GM19239 (cell line): ENCODE measurements at places on chromosomes 11 and 22.

- no peak for DNase-seq
These were observed 22.0 kb downstream of the ST14 start for GRCh38 chr11:130181295-130182272.

- no peak for DNase-seq
These were observed 72.6 kb downstream of the DEPDC5 start for GRCh38 chr22:31826443-31826842.

- DNase-seq, result no peak
These were observed 14.0 kb upstream of the FLRT1 start for GRCh38 chr11:64021757-64022093.

DNA sequence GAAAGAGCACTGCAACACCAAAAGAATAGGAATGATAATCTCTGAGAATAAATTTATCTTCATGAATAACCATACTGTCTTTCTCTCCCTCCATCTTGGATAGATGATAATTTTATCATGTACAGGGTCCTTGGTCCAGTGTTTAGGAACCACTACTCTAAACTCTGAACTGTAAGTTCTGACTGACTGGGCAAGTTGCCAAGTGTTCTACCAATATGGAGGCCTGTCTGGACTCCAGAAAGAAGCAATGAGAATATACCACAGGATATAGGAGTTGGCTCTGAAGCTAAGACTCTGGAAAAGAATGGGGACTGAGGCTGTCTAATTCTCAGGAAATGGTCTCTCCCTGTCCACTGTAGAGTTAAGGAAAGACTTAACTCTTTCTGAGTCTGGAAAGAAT lies 1.5 kb downstream of the FHIP1B start:
- DNase-seq, result no peak

DNA sequence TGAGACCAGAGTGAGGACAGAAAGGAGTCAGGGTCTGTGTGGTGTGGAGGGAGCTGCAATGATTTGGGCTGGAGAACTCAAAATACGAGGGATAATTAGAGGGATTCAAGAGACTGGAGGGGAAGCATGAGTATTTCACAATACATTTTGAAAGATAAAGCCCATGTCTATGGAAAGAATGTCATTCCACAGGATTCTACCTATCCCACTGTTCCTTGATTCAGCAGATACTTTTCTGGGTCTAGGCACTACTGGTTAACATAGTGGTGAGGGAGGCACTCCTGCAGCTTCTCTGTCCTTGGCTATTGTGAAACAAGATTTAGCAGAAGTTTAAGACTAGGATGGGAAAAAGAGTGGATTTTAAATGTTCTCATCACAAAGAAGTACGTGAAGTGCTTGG lies 72.9 kb upstream of the RASSF10 start:
- DNase-seq, result no peak

- DNase-seq, result no peak
These were observed 98.0 kb downstream of the PRR5L start for GRCh38 chr11:36394056-36394455.

- DNase-seq, result peak; percentile 51
These were observed 2.6 kb upstream of the HPX start for GRCh38 chr11:6443269-6444003.

DNA sequence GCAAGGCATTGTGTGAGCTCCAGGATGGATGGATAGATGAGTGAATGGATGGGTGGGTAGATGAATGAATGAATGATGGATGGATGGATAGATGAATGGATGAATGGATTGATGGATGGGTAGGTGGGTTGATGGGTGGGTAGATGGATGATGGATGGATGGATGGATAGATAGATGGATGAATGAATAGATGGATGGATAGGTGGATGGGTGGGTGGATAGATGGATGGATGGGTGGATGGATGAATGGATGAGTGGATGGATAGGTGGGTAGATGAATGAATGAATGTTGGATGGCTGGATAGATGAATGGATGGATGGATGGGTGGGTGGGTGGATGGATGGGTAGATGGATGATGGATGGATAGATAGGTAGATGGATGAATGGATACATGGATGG lies 33.5 kb downstream of the DHCR7 start:
- no peak for DNase-seq

GRCh38 chr11:81002374-81002773 lies 1561.5 kb upstream of the TENM4 start:
- DNase-seq, result no peak

DNA sequence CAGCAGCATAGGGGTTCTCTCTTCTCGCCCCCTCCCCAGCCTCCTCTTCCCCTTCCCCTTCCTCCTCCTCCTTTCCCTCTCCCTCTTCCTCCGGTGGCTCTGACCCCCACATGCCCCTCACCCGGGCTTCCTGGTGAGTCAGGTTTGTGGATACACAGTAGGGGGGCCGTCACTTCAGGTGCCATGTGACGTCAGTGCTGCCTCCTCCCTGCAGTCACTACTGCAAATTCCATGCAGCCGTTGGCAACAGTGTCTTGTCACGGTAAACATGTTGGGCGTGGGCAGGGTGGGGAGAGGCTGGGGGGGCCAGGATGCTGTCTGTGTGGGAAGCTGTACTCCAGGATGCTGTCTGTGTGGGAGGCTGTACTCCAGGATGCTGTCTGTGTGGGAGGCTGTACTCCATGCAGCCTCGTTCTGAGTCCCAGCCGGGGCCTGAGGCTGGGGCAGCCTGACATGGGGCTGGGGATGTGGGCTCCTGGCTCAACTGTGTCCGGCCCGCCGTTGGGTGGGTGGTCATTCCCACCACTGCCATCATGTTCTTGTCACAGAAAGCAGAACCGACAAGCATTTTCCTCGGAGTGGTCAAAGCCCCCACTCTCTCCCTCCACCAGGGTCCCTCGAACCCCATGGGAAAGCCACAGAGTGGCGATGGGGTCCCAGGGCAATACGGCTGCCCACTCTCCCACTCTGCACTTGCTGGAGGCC lies 2.4 kb upstream of the MUC2 start:
- DNase-seq, result no peak

DNA sequence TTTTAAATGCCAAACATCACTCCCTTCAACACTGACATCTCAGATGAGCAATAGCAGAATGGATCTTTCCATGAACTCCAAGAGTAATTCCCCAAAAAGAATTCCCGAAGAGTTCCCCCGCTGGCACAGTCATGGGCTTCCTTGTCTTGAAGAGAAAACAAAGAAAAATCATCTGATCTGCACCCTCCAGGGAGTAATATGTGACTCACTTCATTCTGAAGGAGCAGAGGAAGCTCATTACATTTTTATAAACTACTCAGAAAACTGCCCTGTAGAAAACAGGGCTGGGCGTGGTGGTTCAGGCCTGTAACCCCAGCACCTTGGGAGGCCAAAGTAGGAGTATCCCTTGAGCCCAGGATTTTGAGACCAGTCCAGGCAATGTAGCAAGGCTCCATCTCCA lies 35.7 kb downstream of the CELSR1 start:
- DNase-seq, result no peak

DNA sequence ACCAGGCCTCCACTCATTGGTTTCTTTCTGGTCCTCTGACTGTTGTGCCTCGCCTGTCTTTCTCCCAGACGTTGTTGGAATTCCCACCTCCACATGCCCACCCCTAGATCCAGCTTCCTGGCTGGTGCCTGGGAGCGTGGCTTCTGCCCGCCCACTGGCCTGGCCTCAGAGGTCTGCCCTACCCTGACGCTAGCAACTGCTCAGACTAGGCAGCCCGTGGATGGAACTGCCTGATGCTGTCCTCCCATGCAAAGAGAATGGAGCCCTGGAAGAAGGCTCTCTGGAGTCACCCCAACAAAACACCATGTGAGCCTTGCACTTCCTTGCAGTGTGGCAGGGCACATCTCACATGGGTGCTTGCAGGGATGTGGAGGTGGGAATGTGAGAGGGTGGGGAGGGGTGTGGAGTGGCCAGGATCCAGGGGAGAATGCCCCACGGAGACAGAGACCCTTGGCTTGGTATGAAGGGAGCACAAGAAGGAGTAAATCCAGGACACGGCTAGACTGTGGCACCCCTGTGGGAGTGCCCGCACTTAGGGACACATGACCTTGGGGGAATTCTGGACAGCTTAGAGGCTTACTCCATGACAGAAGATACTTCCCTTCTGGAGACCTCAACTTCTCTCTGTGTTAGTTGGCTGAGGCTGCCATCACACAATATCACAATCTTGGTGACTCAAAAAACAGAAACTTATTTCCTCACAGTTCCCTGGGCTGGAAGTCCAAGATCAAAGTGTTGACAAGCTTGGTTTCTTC lies 22.5 kb upstream of the ADA2 start:
- DNase-seq, result no peak

DNA sequence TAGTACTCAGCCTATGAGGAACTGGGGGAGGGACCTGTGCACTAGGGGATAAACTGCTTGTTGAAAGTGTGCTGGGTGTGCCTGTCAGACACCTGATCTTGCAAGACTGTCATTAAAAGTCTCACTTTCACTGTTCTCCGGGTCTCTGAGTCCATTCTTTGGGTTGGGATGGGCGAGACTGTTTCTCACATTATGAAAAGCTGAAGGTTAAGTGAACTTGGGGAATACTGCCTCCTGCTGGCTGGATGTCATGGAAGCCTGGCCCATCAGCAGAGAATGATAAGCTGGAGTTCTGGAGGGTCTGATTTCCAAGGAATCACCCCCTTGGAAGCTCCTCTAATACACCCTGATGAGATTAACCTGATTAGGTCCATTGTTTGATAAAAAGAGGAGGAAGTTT lies 9.0 kb upstream of the VPREB1 start:
- DNase-seq, result peak; percentile 59

DNA sequence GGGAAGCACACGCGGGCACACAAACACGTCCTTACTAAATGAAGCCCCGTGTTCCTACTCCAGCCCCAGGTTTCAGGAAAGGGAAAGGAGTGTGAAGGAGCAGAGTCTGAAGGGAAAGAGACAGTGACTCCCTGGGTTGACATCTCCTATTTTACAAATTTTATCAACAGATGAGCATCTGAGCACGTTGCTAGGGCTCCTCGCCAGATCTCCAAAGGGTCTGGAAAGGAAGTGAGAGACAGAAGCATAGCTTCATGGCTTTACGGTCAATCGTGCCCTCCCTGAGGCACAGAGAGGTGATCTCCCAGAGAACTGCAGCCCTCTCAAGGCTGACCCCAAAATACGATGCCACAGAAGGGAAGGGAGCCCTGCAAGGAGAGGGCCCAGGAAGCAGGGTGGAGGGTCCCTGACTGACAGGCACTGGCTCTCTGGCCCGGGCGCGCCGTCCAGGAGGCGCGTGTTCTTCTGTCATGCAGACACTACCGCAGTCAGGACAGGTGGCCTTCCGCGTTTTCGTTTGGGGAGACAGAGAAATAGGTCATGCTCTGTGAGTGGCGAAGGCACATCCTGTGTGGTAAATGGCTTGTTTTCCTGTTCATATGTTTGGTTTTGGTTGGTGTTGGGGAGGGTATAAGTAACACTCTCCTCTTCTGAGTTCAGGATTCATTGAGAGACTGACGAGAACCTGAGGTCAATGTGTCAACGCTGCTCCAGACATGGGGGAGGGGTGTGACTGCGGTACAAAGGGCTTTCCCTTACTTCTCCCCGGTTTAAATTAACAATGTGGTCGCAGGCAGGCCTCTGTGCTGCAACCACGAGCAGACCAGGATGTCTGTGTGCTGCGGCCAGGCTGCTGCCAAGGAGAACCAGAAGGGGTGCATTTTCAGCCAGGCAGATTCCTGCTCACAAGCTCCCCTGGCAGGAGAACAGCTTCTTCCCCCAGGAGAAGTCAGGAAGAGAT lies 813.3 kb downstream of the OPCML start:
- DNase-seq, result no peak

GRCh38 chr11:68051191-68052136 lies 12.6 kb downstream of the TCIRG1 start:
- DNase-seq, result no peak

GRCh38 chr22:50001388-50002231 lies 11.0 kb downstream of the IL17REL start:
- no peak for DNase-seq

DNA sequence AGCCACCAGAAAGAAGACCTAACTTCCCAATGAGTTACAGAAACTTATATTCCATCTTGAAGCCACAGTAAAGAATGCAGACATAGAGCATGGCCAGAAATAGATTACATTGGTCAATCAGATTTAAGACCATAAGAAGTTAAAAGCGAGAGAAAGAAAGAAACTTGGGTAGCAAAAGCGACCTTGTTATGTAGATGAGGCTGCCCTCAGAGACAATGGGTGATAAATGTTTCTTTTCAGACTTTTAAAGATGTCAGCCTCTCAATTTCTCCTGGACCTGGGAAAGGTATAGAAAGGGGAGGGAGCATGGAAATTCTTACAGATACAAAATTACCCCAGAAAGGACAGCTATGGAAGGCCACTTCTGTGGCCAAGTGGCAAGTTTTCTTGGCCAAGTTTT lies 732.6 kb upstream of the LUZP2 start:
- no peak for DNase-seq

- DNase-seq, result no peak
These were observed 101.6 kb downstream of the CHST1 start for GRCh38 chr11:45563810-45564209.

DNA sequence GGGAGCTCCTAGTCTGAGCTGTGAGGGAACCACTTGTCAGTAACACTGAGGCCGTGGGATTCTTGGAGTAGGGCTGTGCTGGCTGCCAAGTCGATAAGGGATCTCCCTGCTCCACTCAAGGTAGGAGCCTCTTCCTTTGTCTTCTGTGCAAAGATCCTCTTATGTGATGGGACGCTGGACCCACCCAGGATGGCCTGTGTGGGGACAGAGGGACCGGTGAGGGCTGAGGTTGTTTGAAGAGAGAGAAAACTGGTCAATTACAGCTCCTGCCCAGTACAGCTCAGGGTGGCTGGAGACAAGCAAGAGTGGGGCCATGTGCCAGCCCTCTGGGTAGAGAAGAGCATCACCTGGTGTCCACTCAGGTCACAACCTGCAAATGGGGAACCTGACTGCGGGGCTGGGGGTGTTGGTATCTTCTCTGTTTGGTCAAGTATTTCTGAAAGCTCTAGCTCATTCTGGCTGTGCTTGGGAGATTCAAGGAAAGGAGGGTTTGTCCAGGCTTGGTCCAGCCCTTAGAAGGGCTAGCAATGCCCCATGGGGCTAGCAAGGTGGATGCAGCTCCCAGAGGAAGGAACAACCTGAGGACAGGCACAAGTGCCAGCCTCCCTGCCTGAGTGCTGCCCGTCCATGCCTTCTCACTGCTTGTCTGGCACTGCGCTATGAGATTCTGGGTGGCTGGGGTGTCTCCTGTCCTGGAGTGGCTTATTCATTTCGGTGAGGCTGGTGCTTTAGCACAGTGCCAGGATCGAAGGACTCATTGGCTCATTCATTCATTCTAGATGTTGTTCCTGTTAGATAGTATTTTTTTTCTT lies 27.6 kb upstream of the BAIAP2L2 start:
- no peak for DNase-seq
